ENCODE measurements at places on chromosomes 7 and 10. TPM values are rescaled to one million over a fixed set of nuclear protein-coding genes. Genes with fewer than 3 reads are reported as not detected.

The WNT8B gene
- total RNA-seq = not detected

The ZPBP gene
- not detected for total RNA-seq

The LEP gene
- total RNA-seq = not detected

The THSD7A gene
- not detected for total RNA-seq

DNA sequence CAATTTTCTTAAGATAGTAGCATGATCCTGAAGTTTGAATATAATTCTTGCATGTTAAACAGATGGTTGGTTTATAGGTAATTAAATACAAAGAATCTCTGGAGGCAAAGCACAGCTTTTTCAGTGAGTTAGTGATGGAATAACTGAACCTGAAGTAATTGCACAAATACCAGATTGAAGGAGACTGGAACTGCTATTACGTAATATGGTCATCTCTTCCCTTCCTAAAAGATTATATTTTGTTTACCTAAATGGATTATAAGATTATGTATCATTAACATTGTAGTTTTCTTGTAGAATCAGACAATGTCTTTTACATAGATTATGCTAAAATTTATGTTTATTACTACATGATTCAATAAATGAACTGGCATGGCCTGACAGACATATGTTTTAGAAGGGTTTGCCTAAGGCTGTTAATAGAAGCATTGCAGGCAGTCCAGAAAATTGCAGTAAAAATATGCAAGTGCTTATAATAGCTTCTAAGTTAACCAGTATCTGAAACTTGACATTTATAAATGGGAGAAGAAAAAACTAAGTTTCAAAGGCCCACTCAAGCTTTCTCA is 35.8 kb upstream of the GPR37 start:
- DNase-seq = no peak

DNA sequence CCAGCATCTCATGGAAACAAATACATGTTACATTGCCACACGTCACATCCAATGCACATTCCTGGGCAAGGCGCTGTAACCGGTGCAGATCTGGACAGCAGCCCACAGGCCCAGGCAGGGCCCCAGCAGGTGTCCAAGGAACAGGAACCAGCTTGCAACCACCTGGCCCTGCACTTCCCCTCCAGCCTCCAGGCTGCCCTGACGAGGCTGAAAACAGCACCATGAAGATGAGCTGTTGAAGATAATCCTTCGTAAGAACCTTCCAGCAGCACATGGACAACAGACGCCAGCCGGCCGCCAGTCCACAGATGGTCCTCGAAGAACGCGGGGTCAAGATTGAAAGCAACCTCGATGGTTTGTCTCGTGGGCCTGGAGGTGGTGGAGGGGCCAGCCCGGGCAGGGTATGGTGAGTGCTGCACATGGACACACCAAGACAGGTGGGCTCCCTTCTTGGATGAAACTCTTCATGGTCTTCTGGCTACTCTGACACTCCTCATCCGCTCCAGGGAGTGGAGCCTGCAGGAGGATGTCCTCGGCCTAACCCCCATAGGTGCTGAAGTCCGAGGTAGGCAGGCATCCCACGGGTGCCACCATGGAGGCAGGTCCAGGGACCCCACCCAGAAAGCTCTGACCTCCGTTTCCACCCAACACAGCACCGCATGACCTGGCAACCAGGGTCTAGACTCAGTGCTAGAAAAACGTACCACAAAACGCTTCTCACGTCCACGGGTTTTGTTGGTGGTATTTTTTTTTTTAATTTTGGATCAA is 22.9 kb downstream of the PDGFA start:
- DNase-seq = no peak

DNA sequence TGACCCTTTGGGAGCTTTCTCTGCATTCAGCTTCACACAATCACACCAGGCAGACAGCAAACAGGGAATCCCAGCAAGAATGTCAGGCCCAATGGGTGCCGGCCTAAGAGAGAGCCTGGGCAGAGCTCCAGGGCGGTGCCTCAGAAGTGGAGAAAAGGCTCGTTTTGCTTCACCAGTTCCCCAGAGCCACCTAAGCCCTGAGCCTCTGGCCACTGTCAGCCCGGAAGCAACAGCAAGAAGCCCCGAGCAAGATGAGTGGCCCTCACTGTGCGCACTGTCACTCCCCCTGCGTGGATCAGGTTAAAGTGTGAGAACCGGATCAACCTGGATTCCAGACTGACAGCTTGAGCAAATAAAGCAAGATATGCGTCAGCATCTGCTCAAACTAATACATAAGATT is 14.7 kb downstream of the CNPY1 start:
- DNase-seq = no peak

DNA sequence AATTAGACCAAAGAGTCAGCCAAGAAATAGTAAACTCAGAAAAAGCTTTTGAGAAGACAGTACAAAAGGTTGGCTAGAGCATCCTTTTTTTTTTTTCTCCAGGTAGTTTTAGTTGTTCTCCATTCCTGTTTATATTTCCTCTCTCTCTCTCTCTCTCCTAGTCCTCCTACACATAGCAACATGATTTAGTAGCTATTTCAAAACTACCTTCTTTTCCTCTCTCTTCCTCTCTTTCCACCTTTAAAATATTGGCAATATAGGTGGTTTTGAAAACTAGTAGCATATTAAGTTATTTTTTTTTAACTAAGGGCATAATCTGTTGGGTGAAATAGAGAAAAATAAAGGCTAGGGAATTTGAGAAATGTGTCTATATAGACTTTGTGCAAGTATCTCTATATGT is 5.0 kb downstream of the SKIDA1 start:
- DNase-seq = no peak

DNA sequence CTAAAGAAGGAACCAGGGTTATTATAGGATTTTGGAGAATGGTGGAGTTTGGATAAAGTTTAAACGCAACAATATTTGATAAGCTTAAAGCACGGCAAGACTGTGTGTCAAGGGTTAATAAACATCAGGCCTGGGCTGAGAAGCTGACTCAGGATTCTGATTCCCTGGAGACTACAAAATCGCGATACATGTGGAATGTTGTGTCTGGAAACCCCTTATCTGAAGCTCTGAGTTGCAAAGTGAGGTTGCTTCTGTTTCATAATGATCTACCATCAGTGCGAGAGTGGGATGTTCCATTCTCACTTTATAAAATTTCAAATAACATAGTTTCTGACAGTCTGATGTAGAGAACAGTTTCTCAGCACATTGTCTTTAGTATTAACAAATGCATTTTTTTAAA is 7.8 kb downstream of the C1GALT1 start:
- no peak for DNase-seq

- no peak for DNase-seq
Measured at GRCh38 chr7:77388055-77388641, 28.0 kb downstream of the GSAP start.

- no peak for DNase-seq
Measured at GRCh38 chr7:42161719-42162118, 75.3 kb downstream of the GLI3 start.

DNA sequence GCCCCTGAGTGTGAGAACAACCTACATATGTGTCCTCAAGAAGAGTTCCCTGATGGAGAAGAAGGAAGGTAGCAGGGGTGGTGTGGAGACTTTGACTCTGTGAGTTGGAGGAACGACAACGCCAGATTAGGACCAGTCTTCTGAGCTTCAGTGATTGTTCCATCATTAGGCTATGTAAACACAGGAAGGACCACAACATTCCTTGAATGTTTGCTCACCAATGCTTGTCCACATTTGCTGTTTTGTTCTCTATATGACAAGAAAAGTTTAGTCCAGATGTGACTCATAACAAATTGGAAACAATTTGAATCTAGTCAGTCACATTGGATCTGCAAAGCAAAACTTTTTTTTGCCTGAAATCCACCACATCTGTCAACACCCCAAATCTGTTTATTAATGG is 62.7 kb downstream of the ENTPD1 start:
- no peak for DNase-seq

DNA sequence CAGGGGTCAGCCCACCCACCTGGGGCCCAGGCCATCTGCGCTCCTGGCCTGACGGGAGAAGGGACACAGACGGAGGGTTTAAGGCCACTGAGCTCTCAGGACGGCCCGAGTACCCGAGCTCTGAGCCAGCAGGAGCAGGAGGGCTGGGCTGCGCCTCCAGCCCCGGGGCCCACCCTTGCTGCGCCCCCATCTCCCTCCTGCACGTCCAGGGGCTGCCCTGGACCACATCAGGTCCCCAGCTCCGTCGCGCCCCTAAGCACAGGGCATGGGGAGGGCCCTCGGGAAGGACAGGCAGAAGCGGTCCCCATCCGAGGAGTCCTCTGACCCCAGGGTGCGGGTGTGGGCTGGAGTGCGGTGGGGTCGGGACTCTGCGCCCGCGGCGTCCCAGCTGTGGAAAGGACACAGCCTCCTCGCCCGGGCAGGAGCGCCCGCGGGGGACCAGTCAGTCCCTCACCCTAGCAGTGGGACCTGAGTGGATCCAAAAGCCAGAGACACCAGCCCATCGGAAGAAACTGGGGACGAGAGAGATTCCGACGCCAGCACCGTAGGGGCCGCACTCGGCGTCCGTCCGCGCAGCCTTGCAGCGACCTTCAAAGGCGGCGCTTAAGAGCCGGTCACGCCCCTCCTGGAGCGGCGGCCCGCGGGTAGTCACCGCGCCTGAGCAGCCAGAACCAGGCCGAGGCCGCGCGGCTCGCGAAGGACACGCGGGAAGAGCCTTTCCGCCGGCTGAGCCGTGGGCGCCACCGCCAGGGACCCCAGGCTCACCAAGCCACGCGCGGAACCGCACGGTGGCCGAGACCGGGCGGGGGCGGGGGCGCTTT is 15.9 kb downstream of the CAMK2B start:
- peak; percentile 48 for DNase-seq

Data from CD4-positive, alpha-beta T cell (primary cell).